ENCODE measurements at places on chromosomes 5 and 9.

DNA sequence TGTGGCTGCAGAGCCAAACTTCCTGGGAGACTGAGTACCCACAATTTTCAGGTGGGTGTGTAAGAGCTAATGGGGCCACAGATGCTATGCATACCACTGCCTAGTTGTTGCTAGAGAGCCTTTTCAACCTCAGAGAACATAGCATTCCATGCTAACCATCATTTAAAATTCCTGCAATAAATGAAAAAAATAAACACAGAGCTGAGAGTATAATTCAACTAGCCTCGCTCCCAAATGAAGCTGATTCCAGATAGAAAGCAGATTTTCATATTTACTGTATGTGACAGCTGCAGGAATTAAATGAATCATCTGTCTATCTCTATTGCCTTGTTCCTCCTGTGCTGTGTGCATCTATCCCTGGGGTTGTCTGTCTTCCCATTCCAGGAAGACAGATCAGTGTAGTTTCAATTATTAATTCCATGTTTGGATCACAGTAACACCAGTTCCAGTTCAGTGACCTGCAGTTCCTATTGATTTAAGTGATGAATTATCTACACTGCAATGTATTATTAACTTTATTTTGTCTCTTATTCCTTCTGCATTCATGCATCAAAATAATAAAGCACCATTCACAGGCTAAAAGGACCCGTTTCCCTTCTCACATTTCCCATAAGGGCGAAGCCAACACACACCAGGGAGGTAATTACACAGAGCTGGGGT, 324.5 kb downstream of the SLIT3 start:
- no peak for DNase-seq

GRCh38 chr5:106307265-106307664, 1363.5 kb downstream of the EFNA5 start:
- no peak for DNase-seq

DNA sequence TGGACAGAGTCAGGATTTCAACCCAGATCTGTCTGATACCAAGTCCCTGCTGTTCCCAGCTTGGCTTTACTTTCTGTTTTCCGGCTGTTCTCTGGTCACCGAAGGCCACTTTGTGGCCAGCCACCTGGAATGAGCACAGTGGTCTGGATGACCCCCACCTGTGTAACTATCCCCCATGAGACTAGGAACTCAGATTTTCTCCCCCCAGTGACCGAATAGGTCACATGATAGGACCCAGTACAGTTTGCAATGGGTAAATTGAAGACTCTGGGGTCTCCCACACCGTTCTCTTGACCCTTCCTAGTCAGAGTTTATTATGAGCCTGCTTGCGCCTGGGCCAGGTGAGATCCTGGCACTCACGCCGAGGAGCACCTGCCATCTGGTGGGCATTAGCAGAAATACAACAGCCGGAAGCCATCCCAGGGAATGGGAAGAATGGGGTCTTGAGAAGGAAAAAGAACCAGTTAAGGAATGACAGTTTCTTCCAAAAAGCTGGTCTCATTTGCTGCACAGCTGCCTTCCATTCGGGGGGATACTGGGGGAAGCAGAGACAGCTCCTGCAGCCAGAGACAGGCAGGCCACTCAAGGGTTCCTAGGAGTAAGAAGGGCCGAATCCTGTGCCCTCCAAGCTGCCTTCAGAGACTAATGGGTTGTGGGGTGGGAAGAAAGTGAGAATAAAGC, 7.1 kb downstream of the PHYHD1 start:
- DNase-seq = peak; percentile 43

- no peak for DNase-seq
Observed at GRCh38 chr5:90092734-90093133, 316.8 kb downstream of the CETN3 start.

DNA sequence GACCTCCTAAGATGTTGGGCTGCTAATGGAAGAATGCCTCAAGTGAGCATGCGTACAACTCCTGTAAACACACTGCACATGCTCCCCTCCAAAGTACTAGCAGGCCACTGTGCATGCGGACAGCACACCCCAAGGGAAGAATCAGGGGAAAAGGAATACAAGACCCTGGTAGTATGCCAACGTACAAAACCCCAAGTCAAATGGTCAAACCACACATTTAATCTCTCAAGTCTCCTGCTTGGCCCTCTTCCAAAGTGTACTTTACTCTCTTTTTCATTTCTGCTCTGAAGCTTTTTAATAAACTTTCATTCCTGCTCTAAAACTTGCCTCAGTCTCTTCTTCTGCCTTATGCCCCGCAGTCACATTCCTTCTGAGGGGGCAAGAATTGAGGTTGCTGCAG, 466.4 kb downstream of the DMRTA1 start:
- DNase-seq = no peak

GRCh38 chr5:39058178-39058921, 15.8 kb downstream of the RICTOR start:
- DNase-seq = no peak

DNA sequence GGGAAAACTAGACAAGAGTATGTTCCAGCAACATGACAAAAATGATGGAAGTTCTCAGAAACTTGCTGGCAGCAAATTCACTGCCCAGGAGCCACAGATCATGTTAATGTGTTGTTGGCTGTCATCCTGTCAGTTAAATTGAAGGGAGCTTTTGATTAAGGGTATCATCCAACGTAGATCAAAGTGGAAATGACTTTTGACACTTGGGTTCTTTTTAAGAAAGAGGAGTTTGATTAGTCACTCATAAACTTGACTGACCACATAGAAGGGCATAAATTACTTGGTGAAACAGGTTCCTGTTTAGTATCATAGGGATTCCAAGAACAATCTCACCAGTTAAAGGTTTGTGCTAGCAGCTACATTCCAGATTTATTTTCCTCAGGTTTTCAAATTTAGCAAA, 288.7 kb downstream of the CSNK1G3 start:
- DNase-seq = no peak

DNA sequence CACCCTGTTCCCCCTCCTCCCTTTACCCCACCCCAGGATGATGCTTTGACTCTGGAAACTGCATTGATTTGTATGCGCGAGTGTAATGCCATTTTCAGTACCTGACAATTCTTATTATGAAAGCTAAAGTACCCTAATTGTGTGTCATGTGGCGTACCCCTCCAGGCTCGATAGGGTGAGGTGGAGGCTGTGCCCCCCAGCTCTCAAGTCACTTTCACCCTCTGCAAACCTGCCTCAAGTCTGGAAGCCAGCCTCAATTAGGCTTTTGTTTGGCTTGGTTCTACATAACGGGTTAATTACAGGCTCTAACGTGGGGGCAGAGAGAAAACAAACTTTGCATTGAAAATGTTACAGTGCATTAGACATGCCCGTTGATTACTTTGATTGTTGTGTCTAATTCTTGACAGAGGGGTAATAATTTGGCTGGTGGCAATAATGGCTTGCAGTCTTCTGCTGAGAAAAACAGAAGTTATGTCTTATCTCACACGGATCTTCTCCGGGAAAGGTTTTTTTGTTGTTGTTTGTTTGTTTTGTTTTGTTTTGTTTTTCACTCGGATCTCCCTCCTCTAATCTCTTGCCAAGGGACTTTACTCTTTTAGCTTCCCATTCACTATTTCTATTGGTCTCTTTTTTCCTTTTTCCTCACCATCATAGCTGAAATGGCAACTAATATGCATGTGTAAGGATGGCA, 12.6 kb downstream of the ISL1 start:
- no peak for DNase-seq

DNA sequence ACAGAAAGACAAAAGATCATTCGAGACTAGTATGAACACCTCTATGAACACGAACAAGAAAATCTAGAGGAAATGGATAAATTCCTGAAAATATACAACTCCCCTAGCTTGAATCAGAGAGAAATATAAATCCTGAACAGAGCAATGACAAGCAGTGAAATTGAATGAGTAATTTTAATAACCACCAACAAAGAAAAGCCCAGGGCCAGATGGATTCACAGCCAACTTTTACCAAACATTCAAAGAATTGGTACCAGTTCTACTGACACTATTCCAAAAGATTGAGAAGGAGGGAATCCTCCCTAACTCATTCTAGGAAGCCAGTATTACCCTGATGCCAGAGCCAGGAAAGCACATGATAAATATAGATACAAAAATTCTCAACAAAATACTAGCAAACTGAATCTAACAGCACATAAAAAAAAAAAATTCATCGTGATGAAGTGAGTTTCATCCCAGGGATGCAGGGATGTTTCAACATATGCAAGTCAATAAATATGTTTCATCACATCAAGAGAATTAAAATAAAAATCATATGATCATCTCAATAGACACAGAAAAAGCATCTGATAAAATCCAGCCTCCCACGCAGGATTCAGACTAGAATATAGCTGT, 25.2 kb upstream of the PTGER4 start:
- DNase-seq = no peak

- no peak for DNase-seq
Observed at GRCh38 chr9:74784506-74784905, 103.2 kb downstream of the TRPM6 start.
